Activated T-cell treated with anti-CD3 and anti-CD28 coated beads, Interleukin-2, amount 50 U/mL, for 72 hours (primary cell): ENCODE measurements at places on chromosomes 12 and 14.

- H3K27me3 ChIP-seq: no peaks in the 10 kb centered on the region
- peaks cover 7% of the 10 kb centered on the region for H3K4me1 ChIP-seq
- DNase-seq: no peak
- no peaks in the 10 kb centered on the region for H3K36me3 ChIP-seq
- H3K4me3 ChIP-seq: no peak overlapping the region
These were observed 117.7 kb downstream of the LMNTD1 start for GRCh38 chr12:25435431-25435830.

DNA sequence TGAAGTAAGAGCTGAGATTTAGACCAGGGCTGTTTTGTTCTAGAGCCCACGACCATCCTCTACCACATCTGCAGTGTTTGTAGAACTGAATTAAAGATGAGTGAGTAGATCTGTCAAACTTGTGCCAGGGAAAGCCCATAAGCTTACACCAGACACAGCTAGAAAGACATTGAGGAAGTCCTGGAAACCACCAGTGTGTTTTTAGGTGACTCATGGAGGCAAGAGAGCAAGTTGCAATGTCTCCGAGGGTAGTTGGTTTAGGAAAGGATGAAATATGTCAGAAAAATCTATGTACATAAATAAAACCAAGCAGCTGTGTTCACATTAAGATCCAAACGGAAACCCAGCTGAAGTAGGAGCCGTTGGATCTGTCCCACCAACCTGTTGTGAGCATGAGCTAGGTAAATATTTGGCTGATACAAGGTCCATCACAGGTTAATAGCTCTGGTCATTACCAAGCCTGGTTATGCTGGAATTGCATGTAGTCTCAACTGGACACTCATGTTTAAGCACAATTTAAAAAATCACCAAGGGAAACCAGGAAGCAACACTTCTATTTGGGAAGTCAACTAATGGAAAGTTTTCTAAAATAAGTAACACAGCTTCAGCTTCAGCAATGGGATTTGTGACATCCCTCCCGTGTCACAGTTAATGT is 49.9 kb upstream of the PLEKHG3 start:
- no peaks in the 10 kb centered on the region for H3K36me3 ChIP-seq
- peaks cover 18% of the 10 kb centered on the region for H3K4me1 ChIP-seq
- no peak for DNase-seq
- no peak overlapping the region for H3K4me3 ChIP-seq
- H3K27me3 ChIP-seq: peaks cover 14% of the 10 kb centered on the region

DNA sequence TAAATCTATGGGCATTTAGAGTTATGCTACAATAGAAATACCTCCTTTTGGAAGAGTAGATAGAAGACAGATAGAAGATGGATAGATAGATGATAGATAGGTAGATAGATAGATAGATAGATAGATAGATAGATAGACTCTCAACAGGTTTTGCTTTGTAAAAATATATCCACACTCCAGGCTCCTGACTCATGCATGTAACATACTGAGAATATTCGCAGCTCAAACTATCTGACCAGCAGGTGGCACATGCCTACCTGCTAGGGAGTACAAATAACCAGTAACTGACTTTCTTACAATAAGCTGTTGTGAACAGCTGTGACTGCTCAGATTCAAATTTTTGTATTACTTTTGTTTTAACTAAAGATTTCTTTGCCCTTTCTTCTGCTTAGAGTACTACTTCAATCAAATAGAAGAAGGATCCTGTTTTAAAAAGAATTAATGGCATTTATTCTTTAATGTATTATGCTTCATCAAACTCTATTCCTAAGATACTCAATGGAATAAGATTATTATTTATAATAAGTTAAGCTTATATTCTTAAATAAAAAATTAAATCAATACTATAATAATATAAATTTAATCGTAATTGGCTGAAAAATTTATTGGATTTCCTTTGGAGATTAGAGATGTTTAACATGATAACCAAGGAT is 15.8 kb upstream of the CPNE8 start:
- no peaks in the 10 kb centered on the region for H3K36me3 ChIP-seq
- no peak overlapping the region for H3K4me3 ChIP-seq
- no peak overlapping the region for H3K27ac ChIP-seq
- H3K27me3 ChIP-seq: peaks cover 5% of the 10 kb centered on the region
- DNase-seq: peak; percentile 19

- H3K4me3 ChIP-seq: peak overlapping the region; percentile 5
- DNase-seq: peak; percentile 11
- peaks cover 31% of the 10 kb centered on the region for H3K4me1 ChIP-seq
- H3K27ac ChIP-seq: no peak overlapping the region
These were observed 22.2 kb downstream of the RALGAPA1 start for GRCh38 chr14:35786856-35787255.
